ENCODE measurements at places on chromosomes 1 and 21.
A peak's percentile ranks its signal among the peaks of the same experiment; 100 is the strongest.

- DNase-seq = no peak
Observed at GRCh38 chr1:233587958-233588799, 25.7 kb upstream of the KCNK1 start.

- DNase-seq = peak; percentile 59
Observed at GRCh38 chr1:110370827-110371226, 20.0 kb downstream of the SLC16A4 start.

GRCh38 chr1:80282536-80282935 lies 1276.0 kb upstream of the ADGRL4 start:
- DNase-seq = no peak

GRCh38 chr1:179785728-179786127 lies 42.6 kb downstream of the FAM163A start:
- DNase-seq = no peak

GRCh38 chr1:88503646-88504045 lies 180.4 kb upstream of the PKN2 start:
- no peak for DNase-seq

DNA sequence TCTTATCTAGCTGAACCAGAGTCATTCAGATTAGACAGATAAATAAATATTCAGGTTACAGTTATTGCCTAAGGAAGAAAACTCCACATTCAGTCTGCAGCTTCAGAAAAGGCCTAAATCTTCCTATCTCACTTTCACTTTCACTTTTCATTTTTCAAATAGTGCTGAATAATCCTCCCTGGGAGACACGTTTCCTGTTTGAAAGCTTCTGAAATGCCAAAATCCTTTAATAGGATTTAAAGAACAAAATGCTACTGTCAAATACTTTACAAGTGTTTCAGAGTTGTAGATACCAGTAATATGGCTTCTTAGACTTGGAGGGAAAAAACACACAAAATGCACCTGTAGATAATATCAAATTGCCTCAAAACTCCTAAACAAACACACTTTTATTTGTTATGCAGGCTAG lies 3.9 kb downstream of the PSMB2 start:
- no peak for DNase-seq

DNA sequence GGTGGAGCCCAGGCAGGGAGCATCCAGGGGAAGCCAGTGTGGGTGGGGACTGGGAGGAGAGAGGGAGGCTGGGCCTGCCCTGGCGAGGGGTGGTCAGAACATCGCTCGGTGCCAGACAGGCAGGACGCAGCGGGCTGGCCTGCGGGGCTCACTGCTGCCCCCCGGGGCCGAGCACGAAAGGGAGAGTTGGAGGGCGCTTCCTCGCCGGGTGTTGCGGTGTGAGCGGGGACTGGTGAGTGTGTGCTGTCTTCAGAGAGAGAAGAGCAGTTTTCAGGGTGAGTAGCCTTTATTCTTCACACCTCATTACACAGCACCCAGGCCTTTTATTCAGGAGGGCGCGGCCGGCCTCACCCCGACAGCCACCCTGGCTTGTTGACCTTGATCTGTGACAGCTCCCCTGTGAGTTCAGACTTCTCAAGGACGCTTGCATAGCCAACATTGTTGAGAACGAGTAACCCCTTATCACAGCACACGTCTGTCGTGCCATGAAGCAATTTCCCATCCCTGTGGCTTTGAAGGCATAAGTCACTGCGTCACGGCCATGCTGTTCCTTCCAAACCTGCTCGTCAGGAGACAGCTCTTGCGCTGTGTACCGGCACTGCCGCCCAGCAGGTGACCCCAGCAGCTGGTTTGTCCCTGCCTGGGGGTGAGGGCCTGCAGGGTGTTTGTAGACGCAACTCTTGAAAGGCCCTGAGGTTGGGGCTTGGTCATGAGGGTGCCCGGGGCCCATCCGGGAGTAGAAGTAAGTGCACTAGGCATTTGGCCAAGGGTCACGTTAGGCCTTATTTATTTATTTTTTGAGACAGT lies 54.6 kb downstream of the PRKCZ start:
- no peak for DNase-seq

DNA sequence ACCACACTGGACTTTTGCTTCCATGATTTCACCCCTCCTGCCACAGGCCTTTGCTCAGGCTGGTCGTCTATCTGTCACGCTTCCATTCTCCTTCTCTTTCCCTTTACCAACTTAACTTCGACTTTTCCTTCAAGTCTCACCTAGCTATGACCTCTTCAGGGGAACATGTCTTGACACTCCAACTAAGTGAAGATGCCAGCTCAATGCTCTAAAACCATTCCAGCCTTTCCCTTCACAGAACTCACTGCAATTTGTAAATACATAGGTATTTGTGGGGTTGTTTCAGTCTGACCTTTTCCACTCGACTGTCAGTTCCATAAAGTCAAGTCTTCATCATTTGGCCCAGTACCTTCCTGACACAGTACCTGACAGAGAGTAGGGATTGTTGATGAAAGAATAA lies 358.6 kb upstream of the CAMK1G start:
- no peak for DNase-seq

DNA sequence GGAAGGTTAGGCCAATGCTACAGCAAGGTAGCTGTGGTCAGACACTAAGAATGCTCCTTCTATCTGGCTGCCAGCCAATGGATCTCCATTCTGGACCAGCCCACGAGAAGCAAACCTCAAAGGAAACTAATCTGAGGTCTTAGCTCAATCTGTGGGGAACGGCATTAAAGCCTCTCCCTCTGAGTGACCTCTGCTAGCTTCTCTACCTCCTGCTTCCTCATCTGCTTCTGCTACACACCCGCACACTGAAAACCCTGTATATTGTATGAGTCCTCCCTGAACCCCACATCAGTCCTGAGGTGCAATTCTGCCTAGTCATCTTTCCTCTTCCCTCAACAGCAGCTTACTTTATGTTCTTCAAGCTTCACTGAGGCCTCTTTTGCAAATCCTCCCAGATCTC lies 6.9 kb upstream of the GALE start:
- no peak for DNase-seq

- DNase-seq = no peak
Observed at GRCh38 chr1:108819878-108820277, 37.0 kb downstream of the AKNAD1 start.

DNA sequence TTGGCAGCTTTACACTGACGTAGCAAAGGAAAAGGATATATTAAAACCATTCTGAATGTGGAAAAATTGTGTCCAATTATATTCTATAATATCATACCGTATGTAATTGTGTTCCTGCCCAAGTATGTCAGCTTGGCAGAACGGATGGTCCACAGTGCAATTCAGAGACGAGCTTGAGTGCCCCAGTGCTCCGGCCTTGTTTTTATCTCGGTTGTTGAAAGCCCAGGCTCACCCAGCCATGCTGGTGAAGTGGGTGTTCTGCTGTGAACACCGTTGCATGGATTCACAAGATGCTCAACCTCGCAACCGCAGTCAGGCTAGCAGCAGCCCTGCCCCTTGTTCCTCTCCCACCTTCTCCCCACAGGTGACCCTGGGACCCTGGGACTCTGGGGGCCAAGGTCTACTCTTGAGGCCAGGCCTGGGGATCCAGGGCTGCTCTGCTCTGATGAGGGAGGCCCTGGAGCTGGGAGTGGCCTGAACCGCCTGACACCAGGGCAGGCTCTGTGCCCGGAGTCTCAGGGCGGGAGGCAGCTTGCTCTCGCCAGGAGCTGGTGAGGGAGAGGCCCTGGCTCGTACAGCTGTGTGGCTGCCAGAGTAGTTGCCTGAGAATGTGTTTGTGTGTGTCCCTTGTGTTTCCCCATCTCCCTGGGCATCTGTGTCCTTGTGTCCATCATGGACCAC lies 11.2 kb downstream of the PTPRF start:
- no peak for DNase-seq

DNA sequence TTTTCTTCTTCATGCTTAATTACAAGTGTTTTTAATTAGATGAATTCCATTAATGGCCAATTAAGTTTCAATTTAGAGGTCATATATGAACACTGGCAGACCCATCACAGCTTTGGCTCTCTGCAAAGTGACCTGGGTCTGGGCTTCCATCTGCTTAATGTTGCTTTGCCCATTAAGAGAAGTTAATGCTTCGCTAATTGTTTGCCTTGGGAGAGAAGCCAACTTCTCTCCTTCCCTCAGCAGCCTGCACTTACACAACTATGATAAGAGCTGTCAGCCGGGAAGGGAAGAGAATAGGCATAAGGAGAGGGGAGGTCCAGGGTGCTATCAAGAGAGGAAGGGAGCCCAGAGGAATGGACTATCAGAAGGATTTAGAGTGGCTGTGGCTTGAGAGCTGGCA lies 29.0 kb upstream of the CCDC190 start:
- no peak for DNase-seq

DNA sequence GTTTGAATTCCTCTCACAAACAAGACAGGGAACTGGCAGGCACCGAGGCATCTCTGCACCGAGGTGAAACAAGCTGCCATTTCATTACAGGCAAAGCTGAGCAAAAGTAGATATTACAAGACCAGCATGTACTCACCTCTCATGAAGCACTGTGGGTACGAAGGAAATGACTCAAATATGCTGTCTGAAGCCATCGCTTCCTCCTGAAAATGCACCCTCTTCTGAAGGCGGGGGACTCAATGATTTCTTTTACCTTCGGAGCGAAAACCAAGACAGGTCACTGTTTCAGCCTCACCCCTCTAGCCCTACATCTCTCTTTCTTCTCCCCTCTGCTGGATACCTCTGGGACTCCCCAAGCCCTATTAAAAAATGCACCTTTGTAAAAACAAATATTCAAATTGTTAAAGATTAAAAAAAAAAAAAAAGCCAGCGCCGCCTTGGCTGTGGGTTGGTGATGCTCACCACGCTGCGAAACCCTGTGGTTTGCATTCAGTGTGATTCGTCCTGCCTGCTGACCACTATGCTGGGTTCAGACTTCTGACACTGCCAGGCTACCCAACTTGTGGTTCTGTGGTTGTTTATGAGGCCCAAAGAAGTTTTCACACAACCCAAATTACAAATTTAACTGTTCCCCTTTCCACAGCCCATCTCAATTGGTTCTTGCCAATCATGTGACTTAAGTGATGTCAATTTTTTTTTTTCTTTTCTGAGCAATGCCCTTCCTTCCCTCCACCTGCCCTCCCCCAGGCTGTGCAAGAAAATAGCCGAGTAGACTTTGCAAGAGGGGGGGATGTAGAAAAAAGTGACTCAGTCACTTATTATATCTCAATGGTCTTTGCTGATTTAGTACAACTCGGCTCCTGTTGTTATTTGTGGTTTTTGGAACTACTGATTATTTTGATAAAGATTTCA lies at the start of gene RUNX1:
Gene RUNX1, minus strand, starts transcription at position 597 of the 912 bp plus-strand sequence.
- peak; percentile 86 for DNase-seq

DNA sequence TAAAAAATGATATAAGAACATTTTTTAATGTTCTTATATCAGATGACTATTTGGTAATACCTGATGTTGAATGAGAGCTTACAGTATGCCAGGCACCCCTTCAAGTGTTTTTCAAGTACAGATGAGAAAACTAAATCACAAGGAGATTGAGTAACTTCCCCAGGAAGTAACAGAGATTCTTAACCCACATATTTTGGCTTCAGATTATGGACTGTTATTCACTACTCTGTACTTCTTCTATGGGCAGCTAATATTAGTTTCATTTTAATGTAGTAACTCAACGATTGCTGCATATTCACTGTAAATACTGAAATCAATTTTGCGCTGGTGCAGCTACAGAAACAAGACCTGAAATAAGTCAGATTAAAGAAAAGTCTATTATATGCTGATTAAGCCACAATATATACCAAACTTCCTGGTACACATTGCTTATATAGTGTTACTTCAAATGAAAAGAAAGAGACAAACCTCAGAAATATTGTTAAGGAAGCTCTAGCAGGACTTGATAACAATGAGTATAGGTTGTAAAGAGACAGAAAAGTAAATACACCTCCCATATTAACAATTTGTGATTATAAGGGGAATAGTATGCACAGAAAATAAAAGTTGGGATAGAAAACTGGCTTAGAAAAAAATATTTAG lies 19.7 kb downstream of the DPYD start:
- DNase-seq = no peak

DNA sequence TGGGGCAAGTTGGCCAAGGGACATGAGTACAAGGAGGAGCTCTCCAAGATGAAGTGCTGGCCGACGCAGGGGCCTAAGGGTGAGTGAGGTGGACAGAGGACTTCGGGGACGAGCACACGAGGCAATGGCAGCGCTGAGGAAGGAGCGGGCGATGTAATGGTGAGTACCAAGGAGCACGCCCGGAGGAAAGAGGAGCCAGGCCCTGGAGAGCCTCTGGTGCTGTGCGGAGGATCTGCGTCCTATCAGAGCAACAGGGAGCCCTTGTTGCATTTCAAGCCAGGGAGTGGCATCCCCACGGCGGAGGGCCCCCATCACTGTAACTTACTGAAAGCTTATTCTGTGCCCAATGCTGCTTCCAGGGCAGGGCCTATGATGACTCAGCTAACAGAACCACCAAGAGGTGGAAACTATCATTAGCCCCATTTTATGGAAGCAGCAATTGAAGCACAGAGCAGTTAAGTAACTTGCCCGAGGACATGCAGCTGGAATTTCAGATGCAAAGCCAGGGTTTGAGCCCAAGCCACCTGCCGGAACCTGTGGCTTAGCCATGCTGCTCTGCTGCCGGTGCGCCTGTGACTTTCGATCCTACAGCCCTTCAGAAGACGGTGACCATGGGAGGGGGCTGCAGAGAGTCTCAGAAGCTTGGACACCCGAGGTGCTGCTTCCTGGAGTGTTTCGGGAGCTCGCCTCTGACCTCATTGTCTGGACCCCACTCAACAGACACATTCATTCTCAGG lies 17.6 kb upstream of the AJAP1 start:
- DNase-seq = no peak

DNA sequence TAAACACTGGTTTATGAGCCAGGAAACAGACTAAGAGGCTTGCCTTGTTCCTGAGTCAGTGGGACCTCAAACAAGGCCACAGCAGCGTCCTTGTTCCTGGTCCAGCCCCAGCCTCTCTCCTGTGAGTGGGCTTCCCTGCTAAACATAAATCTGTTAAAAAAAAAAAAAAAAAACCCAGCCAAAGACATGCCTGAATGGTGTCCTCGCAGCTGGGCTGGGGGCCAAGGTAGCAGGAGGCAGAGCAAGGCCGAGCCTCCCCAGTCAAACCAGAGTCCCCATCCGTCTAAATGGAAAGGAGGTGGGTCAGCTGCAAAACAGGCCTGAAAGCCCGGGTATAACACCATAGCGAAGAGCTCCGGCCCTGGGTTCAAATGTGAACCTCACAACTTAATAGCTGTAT lies 18.1 kb upstream of the IFFO2 start:
- DNase-seq = no peak

DNA sequence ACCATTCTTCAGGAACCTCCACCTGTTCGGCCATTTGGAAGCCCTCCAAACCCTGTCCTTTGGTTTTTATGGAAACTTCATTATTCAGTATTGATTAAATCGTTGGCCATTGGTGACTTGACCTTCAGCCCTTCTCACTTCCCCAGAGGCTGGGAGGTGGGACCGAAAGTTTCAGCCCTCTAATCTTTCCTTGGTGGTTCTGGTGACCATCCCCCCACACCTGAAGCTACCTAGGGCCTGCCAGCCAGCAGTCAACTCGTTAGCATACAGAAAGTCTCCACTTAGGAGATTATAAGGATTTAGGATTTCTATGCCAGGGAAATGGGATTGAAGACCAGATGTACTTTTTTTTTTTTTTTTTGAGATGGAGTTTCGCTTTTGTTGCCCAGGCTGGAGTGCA lies 6.7 kb downstream of the DHX9 start:
- DNase-seq = no peak

GRCh38 chr1:186762653-186763052 lies 66.1 kb upstream of the PLA2G4A start:
- no peak for DNase-seq

- peak; percentile 49 for DNase-seq
Observed at GRCh38 chr1:6385488-6386191, 7.9 kb downstream of the ACOT7 start.

- DNase-seq = no peak
Observed at GRCh38 chr1:182173808-182174512, 112.4 kb upstream of the ZNF648 start.

Data from stromal cell of bone marrow (primary cell).